Stimulated activated CD8-positive, alpha-beta memory T cell treated with anti-CD3 and anti-CD28 coated beads, Interleukin-4, amount 100 ng/mL, for 48 hours (primary cell): ENCODE measurements at places on chromosomes 1 and 21.

GRCh38 chr1:172540635-172541034, 7.7 kb downstream of the SUCO start:
- DNase-seq: no peak

GRCh38 chr1:7620196-7620595, 150.9 kb upstream of the VAMP3 start:
- no peak for DNase-seq

- no peak for DNase-seq
Observed at GRCh38 chr1:224273641-224274040, 56.3 kb downstream of the NVL start.

DNA sequence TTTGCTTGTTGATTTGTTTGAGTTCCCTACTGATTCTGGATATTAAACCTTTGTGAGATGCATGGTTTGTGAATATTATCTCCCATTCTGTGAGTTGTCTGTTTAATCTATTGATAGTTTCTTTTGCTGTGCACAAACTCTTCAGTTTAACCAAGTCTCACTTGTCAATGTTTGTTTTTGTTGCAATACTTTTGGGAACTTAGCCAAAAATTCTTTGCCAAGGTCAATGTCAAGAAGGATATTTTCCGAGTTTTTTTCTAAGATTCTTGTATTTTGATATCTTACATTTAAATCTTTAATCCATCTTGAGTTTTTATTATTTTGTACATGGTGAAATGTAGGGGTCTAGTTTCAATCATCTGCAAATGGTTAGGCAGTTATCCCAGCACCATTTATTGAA, 1230.7 kb upstream of the NCAM2 start:
- no peak for DNase-seq

DNA sequence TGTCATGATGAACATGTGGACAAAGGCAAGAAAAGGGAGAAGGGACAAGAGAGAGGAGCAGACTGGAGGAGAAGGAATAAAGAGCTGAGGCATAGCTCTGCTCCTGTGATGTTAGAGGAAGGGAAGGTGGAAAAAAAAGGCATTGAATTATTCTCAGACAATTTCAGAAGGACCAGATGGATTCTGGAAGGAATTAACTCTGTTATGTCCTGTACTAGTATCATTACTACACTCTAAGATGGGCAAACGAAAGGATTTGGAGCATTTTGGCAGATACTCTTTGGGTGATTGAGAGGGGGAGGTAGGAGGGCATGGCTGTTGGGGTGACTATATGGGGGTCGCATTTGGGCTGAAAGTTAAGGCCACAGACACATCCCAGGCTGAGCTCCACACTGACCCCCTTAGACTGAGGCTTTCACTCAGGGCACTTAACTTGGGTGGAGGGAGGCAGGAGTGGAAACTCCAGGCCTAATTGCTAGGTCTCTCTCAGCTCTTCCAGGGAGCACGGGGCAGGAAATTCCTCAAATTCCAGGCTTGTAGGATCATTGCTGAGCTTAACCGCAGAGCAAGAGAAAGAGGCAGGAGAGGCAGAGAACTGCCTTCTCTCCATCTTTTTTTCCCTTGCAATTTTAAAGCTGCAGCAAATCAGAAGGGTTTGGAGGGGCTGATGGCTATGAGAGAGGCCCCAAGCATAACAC, 25.9 kb downstream of the KIRREL1 start:
- no peak for DNase-seq
